ENCODE measurements at places on chromosomes 2 and 18.

- DNase-seq, result no peak
Observed at GRCh38 chr2:236638707-236639106, 69.1 kb downstream of the ACKR3 start.

DNA sequence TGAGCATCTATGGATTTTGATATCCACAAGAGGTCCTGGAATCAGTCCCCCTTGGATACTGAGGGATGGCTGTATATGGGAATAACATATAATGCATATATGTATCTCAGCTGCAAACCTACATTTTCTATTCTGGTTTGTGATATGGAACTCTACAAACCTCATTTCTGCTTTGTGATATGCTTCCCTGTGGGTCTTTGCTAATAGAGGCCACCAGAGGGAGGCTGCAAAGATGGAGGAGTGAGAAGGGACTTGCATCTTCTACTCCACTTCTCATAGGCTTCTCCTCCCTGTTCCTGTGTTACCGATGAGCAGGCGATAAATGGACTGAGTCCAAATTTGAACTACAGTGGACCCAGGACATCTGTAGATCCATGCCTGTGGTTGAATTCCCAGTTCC, 37.8 kb downstream of the ARID5A start:
- no peak for DNase-seq

DNA sequence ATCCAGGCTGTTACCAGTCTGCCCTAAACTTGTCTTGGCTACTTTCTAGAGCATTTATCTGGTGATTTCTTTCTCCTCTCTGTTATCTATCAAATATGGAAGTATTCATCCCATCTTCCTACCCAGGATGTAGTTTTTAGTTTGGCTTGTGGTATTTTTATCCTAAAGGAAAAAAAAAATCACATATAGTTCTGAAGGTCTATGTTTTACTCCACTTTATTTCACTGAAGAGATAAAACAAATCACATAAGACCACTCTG, 62.2 kb downstream of the PXDN start:
- no peak for DNase-seq

DNA sequence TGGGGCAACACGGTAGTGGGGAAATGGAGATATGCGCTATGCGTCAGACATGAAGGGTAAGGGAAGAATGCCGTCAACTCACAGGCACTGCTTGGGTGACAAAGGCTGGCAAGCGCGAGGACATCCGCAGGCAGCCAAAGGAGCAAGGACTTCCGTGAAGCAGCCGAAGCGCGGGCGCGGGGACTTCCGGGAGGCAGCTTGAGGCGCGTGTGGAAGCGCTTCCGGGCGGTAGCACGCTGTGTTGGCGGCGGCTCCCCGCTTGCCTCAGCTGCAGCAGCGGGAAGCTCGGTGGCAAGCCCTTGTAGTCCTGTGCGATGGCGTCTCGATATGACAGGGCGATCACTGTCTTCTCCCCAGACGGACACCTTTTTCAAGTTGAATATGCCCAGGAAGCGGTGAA, at the start of gene PSMA8:
Gene PSMA8 (plus strand): TSS at position 218 of the 400 bp plus-strand sequence. CDS start 97 bp downstream, at position 315.
- no peak for DNase-seq

DNA sequence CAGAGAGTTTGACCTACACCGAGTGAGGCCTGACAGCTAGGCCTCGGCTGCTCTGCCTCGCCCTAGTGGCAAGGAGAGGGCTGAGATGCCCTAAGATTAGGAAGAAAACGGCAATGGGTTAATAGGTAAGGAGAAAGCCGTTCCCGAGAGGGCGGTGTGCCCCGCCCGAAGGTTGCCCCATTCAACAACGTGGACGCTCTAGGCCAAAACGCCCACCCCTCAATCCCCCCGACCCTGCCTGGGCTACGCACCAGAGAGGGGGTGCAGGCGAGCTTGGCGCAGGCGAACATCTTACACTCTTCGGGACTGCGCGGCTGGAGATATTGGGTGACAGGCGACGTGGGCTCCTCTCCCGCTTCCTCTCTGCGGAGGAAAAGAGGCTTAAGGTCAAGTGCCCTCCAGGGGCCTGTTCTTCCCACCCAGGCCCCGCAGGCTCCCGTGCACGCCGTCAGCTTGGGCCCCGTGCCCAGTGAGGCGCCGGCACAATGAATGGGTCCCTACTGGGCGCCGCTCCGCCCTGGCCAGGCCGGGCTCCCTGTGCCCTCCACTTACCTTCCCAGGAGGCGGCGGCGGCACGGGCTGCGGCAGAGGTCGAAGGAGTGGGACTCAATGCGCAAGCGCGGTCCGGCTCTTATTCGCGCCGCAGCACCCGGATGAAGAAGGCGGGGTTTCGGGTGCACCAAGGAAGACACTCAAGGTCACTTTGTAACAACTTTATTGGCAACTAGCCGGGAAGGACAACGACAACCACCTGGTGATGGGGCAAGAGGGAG, at the start of gene ATP5MC3:
Gene ATP5MC3 (minus strand): TSS at position 607 of the 773 bp plus-strand sequence. CDS start 317 bp downstream, at position 290.
- DNase-seq, result peak; percentile 94

GRCh38 chr18:45137087-45137419, 456.4 kb downstream of the SETBP1 start:
- no peak for DNase-seq

- DNase-seq, result peak; percentile 100
Observed at GRCh38 chr18:51654488-51655326, 457.2 kb upstream of the MEX3C start.

Measured in NCI-H69 (cell line).